ENCODE measurements at places on chromosomes 3 and 15. TPM values are rescaled to one million over a fixed set of nuclear protein-coding genes. Genes with fewer than 3 reads are reported as not detected.

RAB6B gene
- 5.8 TPM for total RNA-seq

LIPH gene
- 1.3 TPM for total RNA-seq

PARL gene
- total RNA-seq = 41.9 TPM

- peak; percentile 2 for DNase-seq
Observed at GRCh38 chr3:119729996-119730395, 27.2 kb downstream of the CFAP91 start.

DNA sequence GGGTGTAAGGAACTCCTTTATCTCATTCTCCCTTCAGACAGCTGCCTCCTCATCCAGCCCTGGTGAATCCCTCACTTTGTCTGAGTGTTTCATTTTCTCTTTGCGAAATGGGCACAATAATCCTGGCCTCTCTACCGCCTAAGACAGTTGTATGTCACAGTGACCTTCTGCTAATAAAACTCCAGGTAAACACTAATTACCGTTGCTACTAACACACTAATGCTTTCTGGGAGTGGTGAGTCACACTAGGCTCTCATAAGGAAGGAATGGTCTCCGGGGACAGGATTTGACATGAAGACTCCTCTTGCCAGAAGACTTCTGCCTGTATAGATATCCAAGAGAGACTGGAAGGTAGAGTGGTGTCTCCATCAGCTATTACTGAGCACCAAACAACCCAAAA is 71.7 kb upstream of the SNRK start:
- DNase-seq = no peak

- no peak for DNase-seq
Observed at GRCh38 chr15:77396692-77397091, 23.2 kb downstream of the PEAK1 start.

DNA sequence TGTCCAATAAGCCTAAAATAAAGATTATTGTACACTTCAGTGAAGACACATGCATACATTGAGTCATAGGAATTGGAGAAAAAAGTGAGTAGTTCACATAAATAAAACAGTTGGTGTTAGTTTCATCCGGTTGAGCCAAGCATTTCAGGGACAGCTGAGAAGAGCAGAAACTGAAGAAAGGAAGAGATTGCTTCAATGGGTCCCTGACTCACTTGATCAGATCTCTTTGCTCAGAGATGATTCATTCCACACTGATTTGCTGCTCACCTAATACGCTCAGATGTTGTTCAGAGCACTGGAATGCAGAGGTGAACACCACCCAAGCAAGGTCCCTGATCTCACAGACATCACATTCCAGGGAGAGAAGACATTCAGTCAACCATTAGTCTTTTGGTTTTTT is 93.7 kb downstream of the RAD18 start:
- DNase-seq = no peak

DNA sequence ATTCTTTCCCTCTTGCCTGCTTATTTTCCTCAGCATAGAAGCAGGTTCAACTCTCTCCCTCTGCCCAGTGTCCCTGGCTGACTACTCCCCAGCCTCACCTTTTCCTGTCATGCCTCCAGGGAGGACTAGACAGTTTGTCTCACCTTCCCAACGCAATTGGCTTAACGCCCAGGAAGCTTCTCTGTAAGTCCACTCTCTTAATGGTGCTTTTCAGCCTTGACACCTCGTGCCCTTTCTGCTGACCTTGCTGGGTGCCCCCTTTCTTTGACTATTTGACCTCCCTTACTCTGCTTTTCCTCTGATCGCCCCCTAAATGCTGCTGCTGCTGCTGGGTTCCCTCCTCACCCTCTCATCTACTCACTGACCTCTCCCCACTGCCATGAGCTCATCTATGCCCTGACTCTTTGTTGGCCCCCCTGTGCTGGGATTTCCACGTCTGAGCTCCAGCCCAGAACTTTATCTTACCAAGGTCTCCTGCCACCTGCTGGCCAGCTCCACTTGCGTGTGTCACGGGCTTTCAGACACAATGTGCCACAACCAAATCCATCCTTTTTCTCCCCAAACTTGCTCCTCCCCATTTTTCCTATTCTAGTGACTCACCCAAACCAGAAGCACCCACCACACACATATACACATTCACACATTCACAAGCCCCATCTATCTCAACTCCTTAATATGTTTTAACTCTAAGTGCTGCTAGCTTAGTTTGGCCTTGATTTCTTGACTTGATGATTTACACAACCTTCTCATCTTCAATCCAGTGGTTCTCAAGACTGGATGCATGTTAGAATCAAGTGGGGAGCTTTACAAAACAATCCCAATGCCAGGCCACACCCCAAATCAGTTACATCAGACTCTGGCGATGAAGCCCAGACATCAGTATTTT is 16.6 kb downstream of the EPB42 start:
- peak; percentile 21 for DNase-seq

GRCh38 chr3:137835096-137835495 is 71.0 kb downstream of the SOX14 start:
- no peak for DNase-seq

- no peak for DNase-seq
Observed at GRCh38 chr3:6266135-6266534, 594.8 kb upstream of the GRM7 start.

All from tongue (tissue), 3 donors.